ENCODE measurements at places on chromosomes 2 and 18.

GRCh38 chr18:27665264-27665799 lies 480.2 kb upstream of the CHST9 start:
- no peak for DNase-seq

DNA sequence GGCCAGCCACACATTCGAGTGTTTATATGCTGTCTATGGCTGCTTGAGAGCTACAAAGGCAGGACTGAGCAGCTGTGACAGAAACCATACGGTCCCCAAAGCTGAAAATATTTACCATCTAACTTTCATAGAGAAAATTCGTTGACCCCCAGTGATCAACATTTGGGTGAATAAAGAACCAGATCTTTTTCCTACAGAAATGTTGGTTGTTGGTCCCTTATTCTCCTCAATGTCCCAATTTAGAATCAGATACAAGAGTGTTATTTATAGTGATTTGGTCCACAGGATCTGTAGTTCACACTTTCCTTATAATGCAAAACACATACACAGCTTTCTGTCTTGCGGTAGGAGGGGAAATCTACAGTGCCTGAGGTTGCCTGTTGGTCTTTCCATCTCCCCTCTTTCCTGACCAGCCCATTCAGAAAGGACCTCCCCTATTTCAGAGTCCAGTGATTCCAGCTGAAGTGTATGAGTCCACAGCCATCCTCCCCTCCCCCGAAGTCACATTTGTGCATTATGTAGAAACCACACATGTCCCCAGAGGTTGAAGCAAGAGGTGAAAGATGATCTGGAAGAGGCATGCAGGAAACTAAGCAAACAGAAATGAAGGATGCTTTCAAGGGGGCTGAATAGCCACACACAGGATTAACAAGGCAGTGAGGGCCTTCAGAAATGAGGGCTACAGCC lies 61.9 kb downstream of the SPRED2 start:
- no peak for DNase-seq

DNA sequence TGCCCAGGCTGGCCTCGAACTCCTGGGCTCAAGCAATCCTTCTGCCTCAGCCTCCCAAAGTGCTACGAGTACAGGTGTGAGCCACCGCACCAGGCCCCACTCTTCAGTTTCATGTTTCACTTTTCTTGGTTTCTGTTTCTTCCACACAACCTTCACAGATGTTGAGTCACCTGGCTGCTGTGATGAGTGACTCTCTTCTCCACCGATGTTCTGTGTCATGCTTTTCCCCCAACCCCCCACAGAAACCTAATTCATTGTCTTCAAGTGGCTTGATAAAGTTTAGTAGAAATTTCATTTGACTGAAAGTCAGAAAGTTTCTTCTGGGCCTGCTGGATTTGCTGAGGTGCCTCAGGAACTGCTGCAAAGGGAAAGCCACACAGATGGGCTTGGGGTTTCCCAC lies 78.5 kb downstream of the SPHKAP start:
- DNase-seq = no peak

DNA sequence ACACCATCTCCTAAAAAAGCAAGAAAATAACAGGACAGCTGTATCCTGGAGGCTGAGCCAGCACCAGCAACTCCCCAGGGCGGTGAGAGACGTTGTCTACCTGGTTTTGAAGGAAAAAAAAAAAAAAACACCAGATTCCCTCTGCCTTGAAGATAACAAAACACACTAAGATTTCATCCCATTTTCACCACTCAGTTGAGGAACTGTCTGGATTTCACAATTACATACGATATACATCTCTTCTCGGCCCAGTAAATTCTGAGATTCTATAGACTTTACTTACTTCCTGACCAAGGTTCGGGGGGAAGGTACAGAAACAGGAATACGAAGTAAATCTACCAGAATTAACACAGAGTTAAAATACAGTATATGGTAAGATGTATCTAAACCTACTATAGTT lies 8.5 kb downstream of the ZNF516 start:
- DNase-seq = no peak

GRCh38 chr2:177397481-177398289 lies 5.1 kb downstream of the AGPS start:
- no peak for DNase-seq

DNA sequence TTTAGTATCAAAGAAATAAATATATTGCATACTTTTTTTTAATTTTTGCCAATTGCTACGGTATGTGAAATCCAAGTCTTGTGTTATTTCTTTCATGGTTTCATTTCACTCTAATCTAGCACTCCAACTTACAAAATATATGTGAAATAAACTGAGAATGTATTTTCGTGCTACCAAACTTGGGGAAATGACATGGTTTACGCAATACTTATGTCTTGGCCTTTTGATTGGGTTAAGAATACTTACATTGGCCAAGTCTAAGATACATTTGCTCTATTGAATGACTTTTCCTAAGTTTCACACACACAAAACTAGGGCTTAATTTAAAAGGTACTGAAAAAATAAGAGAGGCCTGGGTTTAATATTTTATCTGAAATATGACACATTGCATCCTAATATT lies 80.5 kb downstream of the VRK2 start:
- no peak for DNase-seq

GRCh38 chr2:94758546-94758945 lies 112.7 kb upstream of the TEKT4 start:
- DNase-seq = no peak

- no peak for DNase-seq
Observed at GRCh38 chr18:21134895-21135294, 23.3 kb upstream of the ROCK1 start.

DNA sequence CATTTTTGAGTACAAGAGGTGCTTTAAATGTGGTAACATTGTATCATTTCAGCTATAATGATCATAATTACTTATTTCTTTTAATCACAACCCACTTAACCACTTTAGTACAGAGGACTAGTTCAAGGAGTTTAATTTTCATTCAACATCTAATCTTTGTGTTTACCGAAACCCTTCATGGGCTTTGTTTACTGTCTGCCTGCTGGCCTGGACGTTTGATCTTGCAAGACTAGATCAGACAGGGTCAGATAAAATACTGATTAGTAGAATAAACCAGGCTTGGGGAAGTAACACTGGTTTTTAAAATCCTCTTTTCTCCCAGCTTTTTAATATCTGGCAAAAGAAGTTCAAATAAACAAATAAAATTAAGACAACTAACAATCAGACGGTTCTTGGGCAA lies 93.6 kb downstream of the SATB2 start:
- no peak for DNase-seq

- no peak for DNase-seq
Observed at GRCh38 chr2:137208431-137208891, 443.1 kb downstream of the THSD7B start.

GRCh38 chr2:201918616-201919307 lies 112.4 kb downstream of the CDK15 start:
- DNase-seq = no peak

GRCh38 chr18:34923911-34924310 lies 117.3 kb upstream of the MAPRE2 start:
- no peak for DNase-seq

- DNase-seq = no peak
Observed at GRCh38 chr2:179222076-179222475, 42.6 kb downstream of the SESTD1 start.

- DNase-seq = no peak
Observed at GRCh38 chr2:20179755-20180594, 45.0 kb downstream of the SDC1 start.

DNA sequence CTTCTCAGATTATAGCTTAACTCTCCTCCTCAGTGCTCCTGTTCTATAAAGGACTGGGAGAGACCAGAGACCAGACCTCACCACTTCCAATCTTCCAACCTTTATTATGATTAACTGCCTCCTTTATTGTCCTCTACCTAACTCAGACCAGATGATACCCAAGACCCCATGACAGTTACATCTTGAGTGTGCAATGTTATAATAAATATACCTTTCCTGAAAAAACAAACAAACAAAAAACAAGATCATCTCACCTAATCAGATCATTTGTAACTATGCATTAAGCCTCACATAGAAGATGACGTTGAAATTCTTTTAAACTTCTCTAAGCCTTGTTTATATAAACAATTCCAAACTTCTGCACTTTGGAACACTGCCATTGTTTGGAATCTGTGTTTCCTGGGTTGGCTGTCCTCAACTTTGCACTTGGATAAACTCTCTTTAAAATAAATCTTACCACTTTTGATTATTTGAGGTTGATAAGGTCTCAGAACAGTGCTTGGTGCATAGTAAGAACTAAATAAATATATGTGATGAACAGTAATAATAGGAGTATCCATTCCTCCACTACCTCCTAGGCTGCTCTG lies 342.7 kb downstream of the TDRD15 start:
- no peak for DNase-seq

GRCh38 chr2:22748909-22749308 lies 636.1 kb upstream of the KLHL29 start:
- no peak for DNase-seq

- no peak for DNase-seq
Observed at GRCh38 chr2:133053541-133053940, 383.5 kb upstream of the LYPD1 start.

DNA sequence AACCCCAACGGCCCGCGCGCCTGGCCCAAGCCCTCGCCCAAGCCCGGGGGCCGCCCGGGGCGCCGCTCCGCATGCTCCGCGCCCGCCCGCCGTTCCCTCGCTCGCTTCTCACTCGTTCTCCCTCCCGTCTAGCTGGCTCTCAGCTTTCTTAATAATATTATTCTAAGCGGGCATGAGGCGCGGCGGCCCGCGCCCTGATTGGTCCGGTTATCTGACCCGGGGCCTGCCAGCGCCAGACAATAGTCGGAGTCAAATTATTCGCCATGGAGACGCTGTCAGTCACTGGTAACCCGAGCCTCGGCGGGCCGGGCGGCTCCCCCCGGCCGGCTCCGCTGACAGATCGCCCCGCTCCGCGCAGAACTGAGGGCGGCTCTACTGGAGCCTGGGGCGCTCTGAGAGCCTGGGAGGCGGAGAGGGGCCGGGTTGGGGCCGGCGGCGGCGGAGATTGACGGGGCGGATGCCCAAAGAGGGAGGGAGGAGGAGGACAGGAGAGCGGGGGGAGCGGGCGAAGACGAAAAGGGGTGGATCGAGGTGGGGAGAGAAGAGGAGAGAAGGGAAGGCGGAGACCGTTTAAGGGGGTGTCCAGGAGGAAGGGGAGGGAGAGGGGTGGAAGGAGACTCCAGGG lies at the start of gene SIX2:
Gene SIX2, minus strand, starts transcription at position 150 of the 625 bp plus-strand sequence. CDS start 342 bp downstream, outside the sequence.
- DNase-seq = peak; percentile 96

- DNase-seq = no peak
Observed at GRCh38 chr18:34401775-34402174, 177.1 kb upstream of the NOL4 start.

GRCh38 chr2:42047488-42048298 lies at the start of gene PKDCC:
Gene PKDCC (plus strand): TSS chr2:42048021. CDS start chr2:42048200, 179 bp downstream.
- DNase-seq = no peak

DNA sequence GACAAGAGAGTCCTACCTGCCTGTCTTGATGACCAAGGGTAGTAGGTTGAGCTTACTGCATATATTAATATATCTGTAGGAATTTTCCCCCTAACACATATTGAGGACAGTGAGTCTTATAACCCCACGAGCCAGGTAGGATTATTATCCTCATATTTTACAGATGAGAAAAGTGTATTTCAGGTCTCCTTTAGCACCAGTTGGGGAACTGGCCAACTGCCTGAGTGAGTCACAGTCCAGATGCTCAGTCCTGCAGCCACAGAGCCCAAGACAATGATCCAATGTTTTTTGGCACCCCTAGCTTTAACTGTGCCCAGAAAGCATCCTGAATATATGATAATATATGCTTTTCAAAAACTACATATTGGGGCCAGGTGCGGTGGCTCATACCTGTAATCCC lies 30.8 kb upstream of the GLS start:
- no peak for DNase-seq

DNA sequence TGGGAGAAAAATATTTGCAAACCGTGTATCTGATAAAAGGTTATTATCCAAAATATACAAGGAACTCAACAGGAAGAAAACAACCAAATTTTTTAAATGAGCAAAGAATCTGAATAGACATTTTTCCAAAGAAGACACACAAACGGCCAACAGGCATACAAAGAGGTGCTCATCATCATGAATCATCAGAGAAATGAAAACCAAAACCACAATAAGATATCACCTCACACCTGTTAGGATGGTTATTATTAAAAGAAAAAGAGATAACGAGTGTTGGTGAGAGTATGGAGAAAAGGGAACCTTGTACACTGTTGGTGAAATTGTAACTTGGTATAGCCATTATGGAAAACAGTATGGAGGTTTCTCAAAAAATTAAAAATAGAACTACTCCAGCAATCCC lies 463.3 kb downstream of the IRS1 start:
- no peak for DNase-seq

GRCh38 chr18:30342675-30343074 lies 699.9 kb downstream of the DSC3 start:
- DNase-seq = no peak

- no peak for DNase-seq
Observed at GRCh38 chr18:56508370-56509036, 129.9 kb downstream of the TXNL1 start.

DNA sequence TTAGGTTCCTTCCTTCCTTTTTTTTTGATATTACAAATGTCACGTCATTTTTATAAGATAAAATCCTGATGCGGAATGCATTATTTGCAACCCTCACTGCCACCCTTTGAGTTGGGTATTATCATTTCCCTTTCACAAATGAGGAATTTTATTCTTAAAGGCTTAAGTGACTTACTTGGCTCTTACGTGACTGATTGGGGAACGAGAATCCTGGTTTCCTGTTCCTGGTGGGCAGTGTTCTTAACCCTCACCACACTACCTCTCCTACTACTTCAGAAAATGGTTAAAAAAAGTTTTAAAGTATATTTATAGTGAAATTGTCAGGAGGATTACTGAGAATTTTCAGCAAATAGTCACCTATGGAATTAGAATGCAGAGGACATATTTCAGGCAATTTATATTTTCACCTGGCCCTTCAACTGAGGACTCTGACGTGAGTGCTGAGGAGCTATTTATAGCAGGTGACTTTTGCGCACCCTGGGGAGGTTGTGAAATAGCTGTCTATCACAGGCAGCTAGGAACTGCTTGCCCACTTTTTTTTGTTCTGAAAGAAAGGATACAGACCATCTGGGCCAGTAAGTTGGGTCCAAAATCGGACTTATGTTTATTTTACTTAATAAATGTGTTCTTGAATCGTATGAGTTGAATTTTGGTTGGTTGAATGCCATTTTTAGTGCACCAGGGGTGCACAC lies 18.7 kb upstream of the RASGRP3 start:
- no peak for DNase-seq

GRCh38 chr2:113266431-113266830 lies 12.3 kb downstream of the PAX8 start:
- DNase-seq = no peak

DNA sequence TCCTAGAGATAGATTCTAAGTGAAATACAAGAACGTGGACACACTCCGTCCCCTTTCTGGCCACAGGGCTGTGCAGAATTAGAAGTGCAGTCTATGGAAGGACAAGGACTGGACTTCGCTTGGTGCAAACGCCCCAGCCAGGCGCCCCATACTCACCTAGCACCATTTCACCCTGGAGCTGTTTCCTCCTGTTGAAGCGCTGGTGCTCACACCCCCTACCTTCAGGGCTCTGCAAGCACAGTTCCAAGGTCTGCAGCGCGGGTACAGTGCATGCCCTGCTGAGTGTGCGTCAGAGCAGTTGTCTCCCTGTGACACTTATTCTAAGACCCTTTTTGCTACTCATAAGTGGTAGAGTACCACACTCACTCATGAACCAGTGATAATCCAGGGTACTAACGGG lies 3.0 kb downstream of the HPCAL1 start:
- DNase-seq = no peak
